ENCODE measurements at places on chromosomes 1 and 21.
A peak's percentile ranks its signal among the peaks of the same experiment; 100 is the strongest.

GRCh38 chr1:91863498-91863897 is 22.5 kb downstream of the TGFBR3 start:
- no peak for DNase-seq

DNA sequence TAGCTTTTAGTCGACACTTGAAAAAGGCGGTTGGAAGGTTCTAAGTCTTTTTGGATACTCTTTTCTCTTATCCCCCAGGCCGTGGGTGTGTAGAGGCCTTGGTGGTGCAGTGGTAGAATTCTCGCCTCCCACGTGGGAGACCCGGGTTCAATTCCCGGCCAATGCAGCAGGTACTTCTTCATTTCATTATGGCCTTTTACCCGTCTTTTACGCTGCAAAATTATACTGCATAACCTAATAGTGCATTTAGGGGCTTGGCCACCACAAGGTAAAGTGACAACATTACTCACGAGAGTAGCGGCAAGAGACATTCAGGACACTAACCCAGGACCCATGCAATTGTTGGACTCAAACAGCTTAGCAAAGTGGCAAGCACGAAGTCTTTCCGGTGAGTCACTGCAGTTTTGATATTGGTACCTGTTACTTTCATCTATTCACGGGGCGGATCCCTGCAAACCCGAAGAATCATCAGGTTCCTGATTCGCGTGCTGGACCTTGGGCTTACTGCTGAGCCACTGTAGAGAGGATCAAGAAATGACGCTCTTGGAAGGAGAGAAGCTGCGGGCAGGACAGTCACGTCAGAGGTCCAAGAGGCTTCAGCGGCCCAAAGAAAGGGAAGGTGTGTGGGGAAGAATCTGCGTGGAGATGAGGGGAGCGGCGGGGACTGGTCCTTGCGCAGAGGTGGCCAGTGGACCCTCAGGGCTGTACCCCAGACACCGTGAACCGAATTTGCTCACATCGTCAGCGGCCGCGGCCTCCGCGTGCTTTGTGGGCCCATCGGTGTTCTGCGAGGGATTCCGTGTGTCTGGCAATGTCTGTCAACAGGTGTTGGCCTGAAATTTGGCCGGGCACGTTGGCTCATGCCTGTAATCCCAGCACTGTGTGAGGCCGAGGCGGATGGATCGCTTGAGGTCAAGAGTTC is 12.9 kb upstream of the RNU1-4 start:
- DNase-seq: peak; percentile 53

- no peak for DNase-seq
Measured at GRCh38 chr1:87436534-87436933, 107.9 kb downstream of the LMO4 start.

DNA sequence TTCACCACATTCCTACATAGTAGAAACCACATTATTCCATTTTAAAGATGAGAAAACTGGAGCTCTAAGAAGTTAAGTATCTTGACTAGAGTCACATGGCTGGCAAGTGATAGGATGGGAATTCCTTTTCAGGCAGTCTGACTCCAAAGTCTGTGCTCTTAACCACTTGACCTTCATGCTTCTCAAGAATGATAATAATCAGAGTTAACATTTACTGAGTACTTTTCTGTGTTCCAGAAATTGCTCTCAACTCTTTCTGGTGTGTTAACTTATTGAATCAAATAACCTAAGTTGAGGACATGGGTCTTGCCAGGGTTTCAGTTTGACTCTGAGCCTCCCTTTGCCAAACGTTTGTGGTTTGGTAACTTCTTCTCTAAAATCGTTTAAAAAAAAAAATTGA is 169.4 kb downstream of the RASAL2 start:
- DNase-seq: no peak

DNA sequence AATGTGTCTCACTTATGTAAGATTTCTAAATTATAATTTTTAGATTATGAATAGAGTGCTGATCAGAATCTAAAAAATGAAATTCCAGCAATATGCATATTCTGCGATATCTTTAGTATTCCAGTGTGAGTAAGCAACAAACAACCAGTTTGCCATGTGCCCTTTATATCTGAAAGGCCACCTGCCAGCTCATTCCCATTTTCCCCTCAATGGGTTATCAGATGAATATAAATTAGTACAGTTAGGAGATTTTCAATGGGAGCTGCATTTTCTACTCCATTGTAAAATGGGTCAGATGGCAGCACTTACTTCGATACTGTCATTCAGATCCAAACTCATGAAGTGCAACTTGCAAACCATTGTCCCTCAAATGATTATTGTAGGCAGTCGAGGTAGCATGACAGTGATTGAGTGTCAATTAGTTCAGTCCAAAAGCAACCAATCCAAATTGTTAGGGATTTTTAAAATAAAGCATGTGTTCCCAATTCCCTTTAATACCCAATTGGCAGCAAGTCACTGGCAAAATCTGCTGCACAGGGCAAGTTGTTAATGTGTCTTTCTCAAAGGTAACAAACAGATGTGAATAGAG is 680.3 kb downstream of the LRRIQ3 start:
- DNase-seq: no peak

GRCh38 chr1:228030451-228031201 is 23.8 kb downstream of the WNT3A start:
- DNase-seq: peak; percentile 16

GRCh38 chr1:206685334-206685768 is 646 bp downstream of the MAPKAPK2 start:
- DNase-seq: peak; percentile 66

Measured in activated CD4-positive, CD25-positive, alpha-beta regulatory T cell treated with anti-CD3 and anti-CD28 coated beads, Interleukin-2, amount 50 U/mL, for 72 hours (primary cell).